ENCODE measurements at places on chromosomes 4 and X. TPM values are rescaled to one million over a fixed set of nuclear protein-coding genes. Genes with fewer than 3 reads are reported as not detected.

GRCh38 chr4:129213692-129214091 lies 117.7 kb downstream of the C4orf33 start:
- H3K36me3 ChIP-seq: no peaks in the 10 kb centered on the region
- DNase-seq: no peak
- H3K27ac ChIP-seq: no peak overlapping the region

DNA sequence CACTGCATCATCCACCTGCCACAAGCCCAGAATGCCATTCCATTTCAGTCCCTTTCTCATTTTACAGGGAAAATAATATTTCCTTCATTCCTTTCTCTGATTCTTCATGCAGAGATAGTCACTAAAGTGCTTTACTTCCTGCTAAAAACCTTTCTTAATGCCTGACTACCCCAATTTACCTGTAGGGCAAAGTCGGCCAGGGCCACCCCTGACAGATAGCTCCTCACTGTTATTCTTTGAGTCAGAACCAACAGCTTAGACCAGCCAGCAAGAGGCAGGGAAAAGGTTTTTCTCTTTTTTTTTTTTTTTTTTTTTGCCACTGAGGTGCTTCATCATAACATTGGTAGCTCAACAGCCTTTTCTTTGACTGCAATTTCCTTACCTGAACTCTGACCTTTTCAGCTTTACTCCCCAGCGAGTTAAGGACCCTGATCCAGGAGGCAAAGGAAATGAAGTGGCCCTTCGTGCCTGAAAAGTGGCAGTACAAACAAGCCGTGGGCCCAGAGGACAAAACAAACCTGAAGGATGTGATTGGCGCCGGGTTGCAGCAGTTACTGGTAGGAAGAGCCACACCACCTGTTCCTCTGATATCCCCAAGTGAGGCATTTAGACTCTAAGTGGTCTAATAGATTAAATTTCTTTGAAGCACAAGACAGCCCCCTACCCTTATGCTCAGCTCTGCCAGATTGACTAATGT lies 85.0 kb downstream of the ALPK1 start:
- DNase-seq: peak; percentile 33
- peak overlapping the region; percentile 61 for H3K4me3 ChIP-seq
- peak overlapping the region; percentile 28 for H3K27ac ChIP-seq
- H3K36me3 ChIP-seq: no peaks in the 10 kb centered on the region
- peaks cover 47% of the 10 kb centered on the region for H3K4me1 ChIP-seq

DNA sequence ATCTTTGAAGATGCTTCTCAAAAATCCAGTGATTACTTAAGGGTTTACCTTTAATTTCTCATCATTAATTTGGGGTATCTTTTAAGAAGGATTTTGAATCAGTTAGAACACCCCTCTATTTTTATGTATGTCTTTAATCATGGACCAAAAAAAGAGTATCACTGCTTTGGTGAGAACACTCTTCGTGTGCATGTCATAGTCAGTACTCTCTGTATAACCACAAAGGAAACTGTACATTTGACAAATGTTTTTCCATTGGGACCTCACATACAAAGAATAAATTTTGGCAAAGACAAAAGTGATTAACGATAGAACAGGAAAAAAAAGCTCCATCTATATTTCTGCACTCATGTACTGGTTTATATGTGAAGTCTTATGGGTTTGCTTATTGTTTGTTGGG lies 31.3 kb downstream of the FAM241A start:
- H3K27ac ChIP-seq: no peak overlapping the region
- H3K4me3 ChIP-seq: no peak overlapping the region
- H3K27me3 ChIP-seq: no peaks in the 10 kb centered on the region
- no peaks in the 10 kb centered on the region for H3K4me1 ChIP-seq
- DNase-seq: no peak
- no peaks in the 10 kb centered on the region for H3K36me3 ChIP-seq

The NEXMIF gene
- 2.9 TPM for total RNA-seq

DNA sequence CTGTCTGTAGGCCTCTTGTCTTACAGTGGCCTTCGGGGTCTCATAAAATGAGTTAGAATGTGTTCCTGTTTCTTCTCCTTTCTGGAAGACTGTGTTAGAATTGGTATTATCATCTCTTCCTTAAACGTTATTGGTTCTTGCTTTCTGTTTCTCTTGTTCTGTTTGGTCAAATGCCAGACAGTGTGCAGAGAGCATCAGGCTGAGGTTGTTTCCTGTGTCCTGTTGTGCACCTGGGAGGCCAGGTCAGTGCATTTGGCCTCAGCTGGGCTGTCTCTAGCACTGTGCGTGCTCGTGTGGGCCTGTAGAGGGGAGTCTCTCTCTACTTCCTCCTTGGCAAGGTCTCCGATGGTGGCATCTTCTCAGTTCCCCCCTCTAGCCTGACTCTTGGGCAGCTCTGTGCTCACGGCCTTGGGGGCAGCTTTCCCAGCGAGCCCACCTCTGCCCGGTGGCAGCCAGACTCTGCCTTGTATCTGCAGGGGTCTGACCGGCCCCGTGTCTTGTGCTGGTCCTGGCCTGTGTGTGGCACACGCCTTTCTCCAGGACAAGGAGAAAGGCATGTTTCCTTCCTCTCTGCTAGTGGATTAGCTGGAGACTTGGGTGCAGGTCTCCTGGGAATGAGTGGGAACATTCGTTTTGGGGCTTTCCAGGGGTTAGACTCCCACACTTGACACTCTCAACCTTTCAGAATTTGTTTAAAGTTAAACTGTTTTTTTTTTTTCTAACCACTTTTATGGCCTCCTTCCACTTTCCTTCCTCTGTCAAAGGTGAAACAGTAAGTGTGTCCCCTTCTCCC lies 62.3 kb downstream of the FAM193A start:
- H3K4me1 ChIP-seq: peaks cover 50% of the 10 kb centered on the region
- no peaks in the 10 kb centered on the region for H3K36me3 ChIP-seq
- H3K27ac ChIP-seq: peak overlapping the region; percentile 52
- no peak for DNase-seq
- H3K27me3 ChIP-seq: peaks cover 4% of the 10 kb centered on the region

- H3K27ac ChIP-seq: no peak overlapping the region
- DNase-seq: no peak
- H3K36me3 ChIP-seq: no peaks in the 10 kb centered on the region
- H3K4me1 ChIP-seq: peaks cover 7% of the 10 kb centered on the region
- no peak overlapping the region for H3K4me3 ChIP-seq
- H3K27me3 ChIP-seq: peaks cover 6% of the 10 kb centered on the region
Observed at GRCh38 chrX:47579537-47579936, 2.7 kb upstream of the TIMP1 start.

The HPGD gene
- total RNA-seq: 0.64 TPM

The PABPC1L2B gene
- total RNA-seq: 1.5 TPM

GRCh38 chr4:137754652-137755471 lies 222.6 kb upstream of the PCDH18 start:
- H3K36me3 ChIP-seq: no peaks in the 10 kb centered on the region
- H3K4me3 ChIP-seq: no peak overlapping the region
- DNase-seq: no peak
- H3K4me1 ChIP-seq: peaks cover 15% of the 10 kb centered on the region
- no peaks in the 10 kb centered on the region for H3K27me3 ChIP-seq

DNA sequence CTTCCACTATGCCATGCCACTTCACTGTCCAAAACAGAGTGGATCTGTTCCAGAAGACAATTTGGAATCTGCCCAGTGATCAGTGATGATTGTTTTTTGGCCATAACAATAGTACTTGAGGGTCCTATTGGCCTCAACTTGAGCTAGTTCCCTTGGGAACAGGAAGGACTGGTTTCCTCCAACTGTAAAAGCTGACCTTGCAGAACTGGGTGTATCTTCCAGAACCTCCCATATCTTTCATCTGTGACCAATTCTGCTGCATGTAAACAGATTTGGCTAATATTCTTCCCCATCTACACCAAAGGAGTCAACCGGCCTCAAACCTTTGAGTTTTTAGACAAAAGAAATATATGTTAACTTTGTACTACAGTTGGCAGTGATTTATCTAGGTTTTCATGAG lies 165.1 kb upstream of the TRPC5 start:
- H3K27me3 ChIP-seq: peaks cover 2% of the 10 kb centered on the region
- no peaks in the 10 kb centered on the region for H3K36me3 ChIP-seq
- no peak overlapping the region for H3K4me3 ChIP-seq

DNA sequence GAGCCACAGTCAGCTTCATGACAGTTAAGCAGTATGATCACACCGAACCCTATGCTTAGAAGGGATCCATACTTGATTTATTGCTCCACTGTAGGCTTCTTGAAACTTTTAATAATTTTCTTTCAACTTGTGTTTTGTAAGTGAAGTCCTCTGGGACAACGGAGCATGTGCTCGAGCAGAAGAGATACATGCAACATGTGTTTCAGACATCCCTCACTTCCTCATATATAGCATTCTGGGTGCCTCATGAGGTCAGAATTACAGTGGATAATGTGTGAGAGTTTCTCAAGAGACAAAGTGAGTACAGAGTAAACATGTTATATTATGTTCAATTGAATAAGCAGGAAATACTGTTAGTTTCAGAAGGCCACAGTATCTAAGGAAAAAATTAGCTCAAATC lies 893.2 kb downstream of the FAT4 start:
- DNase-seq: no peak
- H3K27ac ChIP-seq: no peak overlapping the region
- H3K4me3 ChIP-seq: no peak overlapping the region
- H3K4me1 ChIP-seq: no peaks in the 10 kb centered on the region
- no peaks in the 10 kb centered on the region for H3K36me3 ChIP-seq
- no peaks in the 10 kb centered on the region for H3K27me3 ChIP-seq

- peaks cover 5% of the 10 kb centered on the region for H3K27me3 ChIP-seq
- H3K27ac ChIP-seq: no peak overlapping the region
- peak; percentile 24 for DNase-seq
- H3K4me1 ChIP-seq: no peaks in the 10 kb centered on the region
Observed at GRCh38 chrX:154368630-154369448, 5.6 kb downstream of the FLNA start.

The ADH1C gene
- not detected for total RNA-seq

GRCh38 chr4:186643501-186644310 lies 80.0 kb downstream of the FAT1 start:
- H3K4me1 ChIP-seq: peaks cover 5% of the 10 kb centered on the region
- peak; percentile 26 for DNase-seq
- H3K27me3 ChIP-seq: no peaks in the 10 kb centered on the region
- no peaks in the 10 kb centered on the region for H3K36me3 ChIP-seq

DNA sequence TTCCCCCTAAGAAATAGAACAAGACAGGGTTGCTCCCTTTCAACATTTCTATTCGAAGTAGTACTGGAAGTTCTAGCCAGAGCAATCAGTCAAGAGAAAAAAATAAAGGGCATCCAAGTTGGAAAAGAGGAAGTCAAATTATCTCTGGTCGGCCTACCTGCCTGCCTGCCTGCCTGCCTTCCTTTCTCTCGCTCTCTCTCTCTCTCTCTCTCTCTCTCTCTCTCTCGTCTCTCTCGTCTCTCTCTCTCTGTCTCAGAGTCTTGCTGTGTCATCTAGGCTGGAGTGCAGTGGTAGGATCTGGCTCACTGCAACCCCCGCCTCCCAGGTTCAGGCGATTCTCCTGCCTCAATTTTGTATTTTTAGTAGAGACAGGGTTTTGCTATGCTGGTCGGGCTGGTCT lies 42.9 kb downstream of the CCKAR start:
- no peak overlapping the region for H3K27ac ChIP-seq
- peaks cover 2% of the 10 kb centered on the region for H3K4me1 ChIP-seq
- H3K27me3 ChIP-seq: peaks cover 1% of the 10 kb centered on the region
- DNase-seq: no peak

DNA sequence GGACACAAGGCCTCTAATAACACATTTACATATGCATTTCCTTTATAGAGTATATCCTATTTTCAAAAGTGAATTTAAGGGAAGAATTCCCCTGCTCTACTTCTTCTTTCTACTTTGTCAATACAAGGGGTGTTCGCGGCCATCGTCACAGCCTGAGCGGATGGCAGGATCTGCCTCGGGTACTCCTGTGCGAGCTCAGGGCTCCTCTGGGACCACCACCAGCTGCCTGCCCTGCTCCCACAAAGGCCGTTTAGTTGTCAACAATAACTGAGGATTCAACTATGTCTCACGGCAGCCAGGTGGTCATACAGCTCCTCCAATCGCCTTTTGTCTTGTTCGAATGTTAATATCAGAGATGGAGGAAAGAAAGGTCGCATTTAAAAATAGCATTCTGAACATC lies 228.2 kb upstream of the TENM3 start:
- H3K27me3 ChIP-seq: peaks cover 5% of the 10 kb centered on the region
- peak overlapping the region; percentile 69 for H3K4me3 ChIP-seq
- no peaks in the 10 kb centered on the region for H3K36me3 ChIP-seq
- H3K4me1 ChIP-seq: peaks cover 11% of the 10 kb centered on the region
- DNase-seq: peak; percentile 70

DNA sequence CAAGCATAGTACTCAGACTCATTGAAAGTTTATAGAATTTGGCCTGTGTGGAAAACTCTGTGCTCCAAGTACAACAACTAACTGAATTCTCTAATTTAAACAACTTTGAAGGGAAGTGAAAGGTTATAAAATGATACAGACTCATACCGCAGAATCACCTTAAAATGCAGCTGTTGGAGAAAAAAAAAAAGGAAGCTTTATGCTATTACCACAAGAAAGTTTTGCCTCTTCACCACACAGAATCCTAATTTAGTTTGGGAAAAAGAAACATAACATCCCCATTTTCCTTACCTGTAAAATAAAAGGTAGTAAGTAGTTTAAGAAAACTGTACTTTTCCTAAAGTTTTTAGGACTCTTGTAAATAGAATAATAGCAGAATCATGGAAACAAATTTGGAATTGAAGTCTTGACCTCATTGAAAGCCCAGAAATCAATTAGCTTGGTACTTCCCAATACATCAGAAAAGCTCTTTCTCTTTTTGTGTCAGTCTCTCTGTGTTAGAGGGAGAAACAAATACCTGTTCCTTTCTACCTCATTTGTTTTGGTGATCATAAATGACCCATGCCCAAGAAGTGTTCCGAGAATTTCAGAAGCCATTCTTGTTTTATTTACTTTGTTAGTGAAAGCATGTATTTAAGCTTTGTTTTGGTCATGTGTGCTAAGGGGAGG lies 78.8 kb downstream of the NFKB1 start:
- no peak overlapping the region for H3K4me3 ChIP-seq
- no peaks in the 10 kb centered on the region for H3K36me3 ChIP-seq
- no peaks in the 10 kb centered on the region for H3K4me1 ChIP-seq

DNA sequence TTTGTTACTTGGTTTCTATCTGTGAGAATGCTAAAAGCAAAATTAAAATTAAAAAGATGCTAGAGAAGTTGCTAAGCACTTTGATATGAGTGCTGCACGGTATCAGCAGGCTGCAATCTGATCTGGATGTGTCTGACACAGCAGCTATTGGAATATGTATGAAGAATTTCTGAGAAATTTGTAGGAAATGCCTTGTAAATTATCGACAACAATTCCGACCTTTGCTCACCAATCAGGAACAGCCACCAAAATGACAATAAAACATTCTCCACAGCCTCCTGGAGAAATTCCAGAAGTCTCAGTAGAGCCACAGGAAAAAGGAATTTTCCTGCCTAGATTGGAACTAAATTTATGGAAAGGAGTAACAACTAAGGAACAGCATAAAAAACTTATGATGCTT lies 82.5 kb downstream of the TIGD2 start:
- no peak overlapping the region for H3K4me3 ChIP-seq
- no peak for DNase-seq
- no peaks in the 10 kb centered on the region for H3K27me3 ChIP-seq
- no peaks in the 10 kb centered on the region for H3K4me1 ChIP-seq
- H3K27ac ChIP-seq: no peak overlapping the region

DNA sequence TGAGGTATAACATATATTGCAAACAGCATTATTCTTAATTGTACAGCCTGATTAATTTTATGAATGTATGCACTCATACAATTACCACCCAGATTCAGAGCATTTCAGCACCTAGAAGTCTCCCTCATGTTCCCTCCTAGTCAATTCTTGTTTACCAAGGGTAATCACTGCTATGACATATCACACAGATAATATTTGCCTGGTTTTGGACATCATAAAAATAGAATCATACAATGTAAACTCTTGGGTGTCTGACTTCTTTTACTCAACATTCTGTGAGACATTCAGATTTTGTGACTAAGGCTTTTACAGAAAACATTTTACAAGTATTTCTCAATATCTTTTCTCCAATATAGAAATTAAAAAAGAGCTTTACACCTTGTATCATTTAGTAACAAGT lies 66.9 kb downstream of the PTPN13 start:
- no peak overlapping the region for H3K4me3 ChIP-seq
- no peak for DNase-seq
- H3K27ac ChIP-seq: no peak overlapping the region
- H3K27me3 ChIP-seq: no peaks in the 10 kb centered on the region

The MAGED4 gene
- 192 TPM for total RNA-seq
